ENCODE measurements at places on chromosomes 7 and 10.

GRCh38 chr10:94083662-94084265 lies 90.0 kb downstream of the PLCE1 start:
- no peak for DNase-seq

DNA sequence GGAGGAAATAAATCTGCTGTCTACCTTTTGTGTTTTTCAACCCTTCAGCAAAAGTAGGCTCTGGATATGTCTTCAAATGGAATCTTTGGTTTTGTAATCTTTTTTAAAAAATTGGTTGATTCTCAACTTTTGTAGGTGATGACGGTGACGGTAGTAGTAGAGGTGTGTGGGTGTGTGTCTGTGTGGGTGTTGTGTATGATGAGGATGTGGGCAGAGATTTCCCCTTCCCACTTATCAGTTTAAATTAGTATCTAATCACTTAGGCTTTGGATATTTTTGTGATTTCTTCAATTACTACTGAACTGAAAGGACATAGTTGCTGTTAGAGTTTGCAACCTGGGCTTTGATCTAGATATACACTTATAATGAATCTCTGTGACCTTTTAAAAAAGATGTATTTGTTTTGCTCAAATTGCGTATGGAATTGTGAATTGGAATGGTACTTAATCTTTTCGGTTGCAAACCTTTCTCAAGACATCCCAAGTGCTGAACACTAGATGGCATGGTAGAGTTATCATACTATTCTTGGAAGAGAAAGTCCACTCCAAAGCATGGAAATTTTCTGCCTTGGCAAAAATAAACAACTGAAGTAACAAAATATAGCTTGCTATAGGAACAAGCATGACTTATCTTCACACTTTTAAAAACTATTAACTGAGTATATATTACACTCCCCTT lies 51.9 kb upstream of the A1CF start:
- peak; percentile 35 for DNase-seq

- DNase-seq, result no peak
Observed at GRCh38 chr10:64332551-64332950, 811.4 kb downstream of the REEP3 start.

DNA sequence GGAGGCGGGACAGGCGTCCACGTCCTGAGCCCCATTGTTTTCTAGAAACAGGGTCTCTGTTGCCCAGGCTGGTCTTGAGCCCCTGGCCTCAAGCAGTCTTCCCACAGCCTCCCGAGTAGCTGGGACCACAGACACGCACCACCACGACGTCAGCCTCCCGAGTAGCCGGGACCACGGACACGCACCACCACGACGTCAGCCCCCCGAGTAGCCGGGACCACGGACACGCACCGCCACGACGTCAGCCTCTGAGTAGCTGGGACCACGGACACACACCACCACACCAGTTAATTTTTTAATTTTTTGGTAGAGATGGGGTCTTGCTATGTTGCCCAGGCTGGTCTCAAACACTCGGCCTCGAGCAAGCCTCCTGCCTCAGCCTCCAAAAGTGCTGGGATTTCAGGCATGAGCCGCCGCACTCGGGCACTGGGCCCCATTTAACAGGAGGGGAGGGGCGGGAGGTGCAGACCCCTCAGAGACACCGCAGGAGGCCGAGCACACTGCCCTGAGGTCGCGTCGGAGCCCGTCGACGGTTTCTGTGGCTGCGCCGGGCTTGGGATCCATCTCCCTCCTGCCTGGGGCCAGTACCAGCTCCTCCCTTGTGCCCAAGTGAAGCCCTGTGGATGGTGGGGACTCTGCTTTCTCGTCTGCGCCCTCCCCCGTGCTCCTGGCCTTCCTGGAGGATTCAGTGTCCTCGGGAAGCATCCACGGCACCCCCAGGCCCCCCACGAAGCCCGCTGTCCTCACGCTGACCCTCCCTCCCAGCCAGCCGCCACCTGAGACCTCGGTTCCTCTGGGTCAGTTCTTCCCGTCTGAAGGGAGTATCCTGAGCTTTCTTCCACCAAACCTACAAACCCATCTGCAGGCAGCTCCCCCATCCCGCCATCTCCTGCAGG lies 13.0 kb downstream of the FAM20C start:
- no peak for DNase-seq

DNA sequence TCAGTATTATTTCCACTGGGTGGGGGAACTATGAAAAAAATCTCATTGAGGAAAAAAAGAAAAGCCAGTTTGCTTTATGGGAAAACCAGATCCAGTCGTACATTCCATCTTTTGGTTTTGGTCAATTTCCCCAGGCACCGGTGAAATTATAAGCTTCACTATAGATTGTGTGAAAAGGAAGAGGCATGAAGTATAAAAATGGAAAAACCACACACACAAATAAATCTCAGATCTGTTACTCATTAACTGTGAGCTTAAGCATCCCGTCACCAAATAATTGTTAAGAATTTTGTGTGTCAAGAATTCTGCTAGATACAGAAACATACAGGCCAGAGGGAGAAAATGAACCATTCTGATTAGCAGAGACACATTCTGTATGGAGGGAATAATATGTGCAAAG lies 405.5 kb upstream of the CELF2 start:
- no peak for DNase-seq

DNA sequence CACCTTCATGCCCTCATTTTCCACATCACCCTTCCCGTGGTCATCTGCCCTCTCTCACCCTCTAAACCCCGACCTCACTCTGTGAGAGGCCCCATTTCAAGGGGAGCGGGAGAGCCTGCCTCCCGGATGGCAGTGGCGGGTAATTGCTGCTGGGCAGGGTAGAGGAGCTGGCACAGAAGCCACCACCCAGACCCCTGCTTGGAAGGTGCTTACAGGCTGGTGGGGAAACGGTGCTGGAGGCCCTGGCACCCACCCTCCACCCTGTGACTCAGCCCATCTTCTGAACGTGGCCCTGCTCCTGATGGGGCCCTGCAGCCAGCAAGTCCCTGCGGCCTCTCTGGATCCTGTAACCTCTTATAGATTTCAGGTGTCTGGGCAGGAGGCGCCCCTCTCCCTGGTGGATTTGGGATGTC lies 10.6 kb upstream of the PWWP2B start:
- DNase-seq, result no peak

- DNase-seq, result no peak
Observed at GRCh38 chr7:13949445-13949844, 40.0 kb downstream of the ETV1 start.

GRCh38 chr7:80324032-80324431 lies 187.8 kb downstream of the GNAT3 start:
- peak; percentile 78 for DNase-seq

DNA sequence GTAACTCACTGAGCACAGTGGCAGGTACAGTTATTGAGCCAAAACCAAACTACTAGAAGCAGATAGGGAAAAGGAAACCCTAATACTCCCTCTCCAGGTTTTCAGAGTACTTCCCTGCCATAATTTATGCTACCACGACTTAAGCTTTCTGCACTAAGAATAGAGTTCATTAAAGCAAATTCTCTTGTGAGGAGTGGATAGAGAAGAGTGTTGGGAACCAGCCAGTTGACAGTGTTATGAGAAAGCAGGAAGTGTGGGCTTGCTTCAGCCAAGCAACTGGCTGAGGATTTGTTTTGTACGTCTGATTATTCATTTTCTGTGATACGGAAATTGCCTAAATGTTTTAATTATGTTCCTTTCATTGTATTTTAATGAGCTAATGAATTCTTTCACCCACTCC lies 280.5 kb downstream of the KIF20B start:
- DNase-seq, result no peak

DNA sequence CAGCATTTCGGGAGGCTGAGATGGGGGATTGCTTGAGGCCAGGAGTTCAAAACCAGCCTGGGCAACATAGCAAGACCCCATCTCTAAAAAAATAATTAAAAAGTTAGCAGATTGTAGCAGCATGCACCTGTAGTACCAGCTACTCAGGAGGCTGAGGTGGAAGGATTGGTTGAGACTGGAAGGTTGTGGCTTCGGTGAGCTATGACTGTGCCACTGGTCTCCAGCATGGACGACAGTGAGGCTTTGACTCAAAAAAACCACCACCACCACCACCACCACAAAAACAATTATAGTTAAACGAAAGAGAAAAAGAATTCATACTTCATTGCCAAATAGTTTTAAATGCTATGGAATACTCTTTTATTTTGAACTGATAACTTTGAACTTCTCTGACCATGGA lies 63.4 kb downstream of the VTI1A start:
- no peak for DNase-seq

- DNase-seq, result no peak
Observed at GRCh38 chr7:114988026-114988425, 66.1 kb downstream of the MDFIC start.

GRCh38 chr10:38146579-38147333 lies 52.6 kb downstream of the ZNF37A start:
- no peak for DNase-seq

DNA sequence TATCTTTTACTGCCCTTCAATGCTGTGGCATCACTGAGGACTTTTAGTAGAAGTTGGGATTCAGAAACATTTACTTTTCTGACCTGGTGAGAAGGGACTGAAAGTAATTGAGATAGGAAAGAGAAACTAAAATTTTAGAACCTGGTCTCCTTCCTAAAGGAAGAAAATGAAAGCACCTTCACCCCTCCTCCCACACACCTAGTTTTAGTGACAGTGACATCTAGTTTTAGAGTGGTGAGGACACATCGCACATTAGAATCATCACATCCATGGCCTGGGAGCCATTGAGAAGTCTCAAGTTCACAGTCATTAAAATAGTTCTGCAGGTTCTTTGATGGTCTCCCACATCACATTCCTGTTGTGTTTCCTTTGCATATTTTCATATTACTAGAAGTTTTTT lies 16.1 kb downstream of the TAS2R41 start:
- no peak for DNase-seq

DNA sequence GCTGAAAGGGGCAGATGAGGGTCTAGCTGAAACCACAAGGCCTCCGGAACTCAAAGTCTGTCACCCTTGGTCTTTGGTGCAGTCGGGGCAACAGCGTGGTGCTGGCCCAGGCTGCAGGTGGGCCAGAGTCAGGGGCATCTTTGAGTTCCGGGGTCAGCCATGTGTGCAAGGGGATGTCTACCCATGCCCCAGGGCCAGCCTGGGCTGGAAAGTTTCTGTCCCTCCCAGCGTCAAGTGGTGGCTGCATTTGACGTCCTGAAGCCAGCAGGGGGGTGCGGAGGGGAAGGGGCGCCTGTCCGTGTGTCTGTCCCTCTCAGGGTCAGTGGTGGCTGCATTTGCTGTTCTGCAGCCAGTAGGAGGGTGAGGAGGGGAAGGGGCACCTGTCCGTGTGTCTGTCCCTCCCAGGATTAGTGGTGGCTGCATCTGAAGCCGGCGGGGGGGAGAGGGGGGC lies 638 bp downstream of the BRAT1 start:
- DNase-seq, result no peak

DNA sequence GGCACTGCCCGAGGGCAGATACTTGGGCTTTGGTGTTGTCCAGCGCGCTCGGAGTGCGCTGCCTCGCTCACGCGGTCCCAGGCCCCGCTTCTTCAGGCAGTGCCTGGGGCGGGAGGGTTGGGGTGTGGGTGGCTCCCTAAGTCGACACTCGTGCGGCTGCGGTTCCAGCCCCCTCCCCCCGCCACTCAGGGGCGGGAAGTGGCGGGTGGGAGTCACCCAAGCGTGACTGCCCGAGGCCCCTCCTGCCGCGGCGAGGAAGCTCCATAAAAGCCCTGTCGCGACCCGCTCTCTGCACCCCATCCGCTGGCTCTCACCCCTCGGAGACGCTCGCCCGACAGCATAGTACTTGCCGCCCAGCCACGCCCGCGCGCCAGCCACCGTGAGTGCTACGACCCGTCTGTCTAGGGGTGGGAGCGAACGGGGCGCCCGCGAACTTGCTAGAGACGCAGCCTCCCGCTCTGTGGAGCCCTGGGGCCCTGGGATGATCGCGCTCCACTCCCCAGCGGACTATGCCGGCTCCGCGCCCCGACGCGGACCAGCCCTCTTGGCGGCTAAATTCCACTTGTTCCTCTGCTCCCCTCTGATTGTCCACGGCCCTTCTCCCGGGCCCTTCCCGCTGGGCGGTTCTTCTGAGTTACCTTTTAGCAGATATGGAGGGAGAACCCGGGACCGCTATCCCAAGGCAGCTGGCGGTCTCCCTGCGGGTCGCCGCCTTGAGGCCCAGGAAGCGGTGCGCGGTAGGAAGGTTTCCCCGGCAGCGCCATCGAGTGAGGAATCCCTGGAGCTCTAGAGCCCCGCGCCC lies at the start of gene NPY:
NPY (plus strand) TSS at position 294 of the 802 bp plus-strand sequence. CDS start 1,051 bp downstream, outside the sequence.
- DNase-seq, result no peak

Measured in kidney capillary endothelial cell (primary cell).